ENCODE measurements at places on chromosomes 6 and 20.

DNA sequence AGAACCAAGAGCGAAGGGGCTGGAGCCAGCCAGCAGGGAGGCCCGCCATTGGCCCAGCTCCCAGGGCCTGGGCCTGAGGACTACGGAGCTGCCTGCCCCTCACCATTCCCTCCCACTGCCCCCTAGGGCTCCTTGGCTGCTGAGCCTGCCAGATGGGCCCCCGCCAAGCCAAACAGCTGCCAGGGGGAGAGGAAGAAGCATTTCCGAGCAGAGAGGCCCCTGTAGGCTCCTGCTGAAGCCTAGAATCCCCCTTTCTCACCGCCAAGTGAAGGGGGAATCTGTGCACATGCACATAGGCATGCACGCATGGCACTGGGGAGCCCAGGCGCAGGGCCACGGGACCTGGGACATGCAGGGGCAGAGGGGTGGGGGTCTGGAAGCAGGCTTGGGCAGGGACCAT is 28.5 kb upstream of the MRPS18A start:
- DNase-seq = no peak

DNA sequence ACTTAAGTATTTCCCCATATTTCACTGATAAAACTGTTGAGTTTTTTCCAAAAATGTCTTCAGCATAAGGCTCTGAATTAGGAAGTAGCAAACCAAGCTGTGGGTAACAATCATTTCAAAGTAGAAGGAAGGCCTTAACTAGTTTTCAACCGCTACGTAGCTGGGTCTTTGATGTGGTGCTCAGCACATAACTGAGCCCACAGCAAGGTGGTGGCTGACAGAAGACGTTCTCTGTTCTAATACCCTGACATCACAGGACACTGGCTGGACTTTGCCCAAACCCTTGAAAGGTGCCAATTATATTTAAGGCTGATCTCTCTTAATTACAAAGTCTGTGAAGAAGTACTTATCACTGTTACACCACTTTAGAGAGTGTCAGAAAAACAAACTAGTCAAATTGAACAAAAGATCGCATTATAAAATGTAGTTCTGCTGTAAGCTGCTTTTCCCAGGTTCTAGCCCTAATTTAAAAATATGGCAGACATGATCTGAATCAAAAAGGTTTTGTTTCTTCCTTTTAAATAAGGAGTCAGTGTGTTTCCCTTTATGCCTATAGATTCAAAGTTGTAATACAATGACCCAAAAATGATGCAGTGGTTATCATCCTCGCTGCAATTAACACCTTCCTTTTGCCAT is 26.7 kb downstream of the MAN1A1 start:
- DNase-seq = no peak

- DNase-seq = peak; percentile 71
These were observed 35.1 kb downstream of the SNRNP48 start for GRCh38 chr6:7624796-7625710.

DNA sequence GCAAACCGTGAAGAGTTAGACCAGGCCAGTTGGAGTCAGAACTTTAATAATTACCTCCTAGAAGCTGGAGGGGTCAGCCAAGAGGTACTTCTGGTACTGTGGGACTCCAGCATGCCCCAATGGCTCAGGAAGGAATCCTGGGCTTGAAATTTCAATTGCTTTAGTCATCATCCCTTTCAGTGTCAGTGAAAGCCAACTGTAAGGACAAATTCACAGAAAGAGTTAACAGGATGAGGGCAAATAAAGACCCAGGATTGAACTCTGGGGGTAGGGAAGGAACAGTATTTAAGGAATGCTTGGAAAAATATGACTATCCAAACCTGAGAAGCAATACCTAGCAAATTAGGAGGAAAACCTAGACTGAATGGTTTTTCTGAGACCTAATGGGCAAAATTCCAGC is 735.1 kb upstream of the MARCKS start:
- DNase-seq = no peak

GRCh38 chr6:149907317-149907716 is 9.4 kb upstream of the RAET1E start:
- no peak for DNase-seq

DNA sequence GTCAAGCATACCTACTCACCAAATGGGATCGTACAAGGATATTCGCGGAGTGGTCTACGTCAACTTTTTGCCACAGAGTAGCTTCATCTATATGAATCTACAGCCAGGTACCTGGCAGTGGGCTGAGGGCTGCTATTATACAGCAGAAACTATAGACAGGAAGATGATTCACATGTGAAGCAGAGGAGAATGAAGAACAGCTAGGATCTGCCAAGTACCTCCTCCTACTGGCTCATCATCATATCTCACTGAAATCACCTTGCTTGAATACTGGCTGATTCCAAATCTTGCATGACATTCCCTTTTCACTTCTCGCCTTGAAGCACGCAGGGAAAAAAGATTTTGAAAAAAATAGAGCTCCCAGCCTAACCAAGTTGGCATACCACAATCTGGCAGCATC is 488.7 kb upstream of the NRSN1 start:
- no peak for DNase-seq

DNA sequence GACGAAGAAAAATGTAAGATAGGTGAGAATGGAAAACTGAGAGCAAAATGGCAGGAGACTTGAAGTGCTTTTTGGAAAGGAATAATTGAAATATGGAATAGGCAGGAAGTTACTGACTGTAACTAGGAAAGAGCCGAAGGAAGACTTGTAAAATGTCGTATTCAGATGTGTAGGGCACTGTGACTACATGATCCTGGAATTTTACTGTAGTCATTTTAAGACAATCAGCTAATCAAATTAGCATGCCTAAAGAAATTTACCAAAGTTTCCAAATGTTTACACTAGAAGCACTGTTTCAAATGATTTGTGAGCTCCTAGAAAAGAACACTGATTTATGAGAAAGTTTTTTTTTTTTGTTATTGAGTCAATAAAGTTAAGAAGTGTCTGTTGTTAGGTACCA is 21.2 kb upstream of the ADIG start:
- no peak for DNase-seq

- DNase-seq = no peak
These were observed 36.9 kb upstream of the SLC16A10 start for GRCh38 chr6:111050261-111051023.

DNA sequence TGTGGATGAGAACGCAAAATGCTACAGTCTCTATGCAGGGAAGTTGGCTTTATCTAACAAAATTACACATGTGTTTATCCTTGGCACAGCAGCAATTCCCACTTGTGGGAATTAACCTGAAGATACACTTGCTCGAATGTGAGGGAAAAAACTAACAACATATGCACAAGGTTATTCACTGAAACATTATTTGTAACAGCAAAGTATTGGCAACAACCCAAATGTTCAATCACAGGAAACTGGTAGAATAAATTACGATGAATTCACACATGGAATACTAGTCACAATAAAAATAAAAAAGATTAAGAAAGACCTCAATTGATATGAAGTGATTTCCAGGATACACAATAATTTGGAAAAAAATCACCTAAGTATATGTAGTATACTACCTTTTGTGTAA is 68.1 kb upstream of the OGFRL1 start:
- DNase-seq = no peak

GRCh38 chr6:86966271-86966670 is 28.9 kb downstream of the HTR1E start:
- DNase-seq = no peak

DNA sequence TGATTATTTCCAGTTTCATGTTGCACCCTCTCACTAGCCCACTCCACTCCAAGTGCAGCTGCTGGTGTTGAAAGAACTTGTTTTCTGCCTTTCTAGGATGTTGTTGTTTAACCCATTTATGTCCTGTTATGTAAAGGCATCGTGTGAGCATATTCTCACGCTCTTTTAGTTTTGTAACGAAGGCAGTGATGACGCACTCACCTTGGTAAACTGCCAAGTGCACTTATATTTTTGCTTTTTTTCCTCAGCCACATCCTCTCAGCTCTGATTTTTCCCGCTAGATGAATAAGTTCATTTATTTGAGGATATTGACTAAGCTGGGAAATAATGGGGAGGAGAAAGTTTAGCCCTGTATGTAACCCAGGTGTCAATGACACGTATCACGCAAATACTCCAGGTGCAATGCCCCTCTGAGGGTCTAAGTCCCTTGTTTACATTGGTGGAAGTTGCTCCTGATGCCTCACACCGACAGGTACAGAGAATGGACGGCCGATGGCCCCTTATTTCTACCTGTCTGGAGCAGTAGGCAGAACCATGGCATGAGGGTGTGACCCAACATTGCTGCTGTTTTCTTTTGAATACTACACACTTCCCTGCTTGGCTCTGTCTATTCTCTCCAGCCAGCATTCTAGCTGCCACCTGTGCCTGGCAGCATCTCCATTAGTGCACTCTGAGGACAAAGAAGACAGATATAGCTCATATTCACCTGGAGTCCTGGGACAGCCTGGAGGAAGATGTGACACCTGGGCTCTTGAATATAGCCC is 132.7 kb upstream of the SLC24A3 start:
- DNase-seq = no peak

DNA sequence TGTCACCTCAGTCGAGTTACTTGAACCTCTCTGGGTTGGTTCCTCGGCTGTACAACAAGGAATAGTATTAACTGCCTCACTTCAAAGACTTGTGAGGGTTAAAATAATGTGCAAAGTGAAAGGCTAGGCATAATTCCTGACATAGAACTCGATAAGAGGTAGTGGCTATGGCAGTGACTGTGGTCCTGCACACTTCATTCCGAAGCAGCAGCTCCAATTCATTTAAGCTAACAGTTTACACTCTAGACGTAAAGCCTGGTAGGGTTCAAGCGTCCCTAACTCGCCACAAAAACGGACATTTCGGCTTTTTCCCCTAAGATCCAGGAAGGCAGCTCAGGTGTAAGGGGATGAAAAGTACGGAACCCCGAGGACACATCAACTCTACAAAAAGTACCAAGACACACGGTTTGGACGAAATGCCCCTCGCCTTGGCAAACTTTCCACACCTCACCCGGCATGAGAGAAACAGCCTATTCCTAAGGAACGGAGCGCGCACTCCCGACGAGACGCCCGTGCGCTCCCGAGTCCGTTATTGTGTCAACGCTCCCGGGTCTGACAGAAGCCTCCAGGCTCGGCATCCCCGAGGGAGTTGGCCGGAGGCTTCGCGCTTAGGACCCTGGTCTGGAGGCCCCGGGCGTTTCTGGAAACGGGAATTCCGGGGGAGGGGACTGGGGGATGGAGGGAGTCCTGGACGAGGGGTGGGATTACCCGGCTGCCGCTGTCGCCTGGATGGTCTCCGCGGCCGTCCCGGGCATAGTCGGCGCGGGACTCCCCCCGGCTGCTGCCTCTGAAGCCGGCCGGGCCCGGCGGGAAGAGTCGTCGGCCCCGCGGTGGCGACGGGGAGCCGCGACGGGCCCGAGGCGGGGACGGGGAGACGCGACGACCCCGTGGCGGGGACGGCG is 937 bp downstream of the ZNF318 start:
- peak; percentile 13 for DNase-seq

GRCh38 chr6:3006476-3006875 is 6.8 kb downstream of the NQO2 start:
- no peak for DNase-seq

GRCh38 chr6:170132011-170132521 is 158.8 kb downstream of the DLL1 start:
- no peak for DNase-seq

GRCh38 chr6:82906489-82906888 is 159.2 kb downstream of the UBE3D start:
- no peak for DNase-seq

DNA sequence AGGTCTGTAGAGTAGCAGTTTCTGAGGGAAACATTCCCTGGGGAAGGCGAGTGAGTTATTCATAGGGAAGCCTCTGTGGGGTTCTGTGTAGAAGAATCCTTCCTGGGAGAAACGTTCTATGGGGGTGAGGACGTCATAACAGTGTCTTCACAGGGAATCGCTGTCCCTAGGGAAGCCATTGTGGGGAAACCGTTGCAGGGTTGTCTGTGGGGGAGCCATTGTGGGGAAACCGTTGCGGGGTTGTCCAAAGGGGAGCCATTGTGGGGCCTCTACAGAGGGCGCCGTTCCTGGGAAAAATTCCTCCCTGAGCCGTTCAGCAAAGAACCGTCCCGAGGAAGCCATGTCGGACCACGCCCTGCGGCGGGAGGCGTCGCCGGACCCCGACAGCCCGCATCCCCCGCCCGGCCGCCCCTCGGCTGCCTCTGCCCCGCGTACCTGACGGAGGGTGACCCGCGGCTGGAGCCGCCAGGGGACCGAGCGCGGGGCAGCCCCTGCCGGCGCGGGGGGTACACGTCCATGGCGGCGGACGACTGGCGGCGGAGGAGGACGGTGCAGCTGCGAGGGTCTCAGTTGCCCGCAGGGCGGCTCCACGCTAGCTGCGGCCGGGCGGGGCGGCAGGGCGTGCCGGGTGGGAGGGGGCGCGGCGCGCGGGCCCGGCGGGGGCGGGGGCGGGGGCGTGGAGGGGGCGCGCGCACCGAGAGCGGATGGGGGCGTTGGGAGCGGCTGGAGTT is at the start of gene DNAAF9:
Gene DNAAF9, minus strand, starts transcription at position 630 of the 731 bp plus-strand sequence. Its CDS starts 112 bp downstream, at position 518.
- peak; percentile 38 for DNase-seq

DNA sequence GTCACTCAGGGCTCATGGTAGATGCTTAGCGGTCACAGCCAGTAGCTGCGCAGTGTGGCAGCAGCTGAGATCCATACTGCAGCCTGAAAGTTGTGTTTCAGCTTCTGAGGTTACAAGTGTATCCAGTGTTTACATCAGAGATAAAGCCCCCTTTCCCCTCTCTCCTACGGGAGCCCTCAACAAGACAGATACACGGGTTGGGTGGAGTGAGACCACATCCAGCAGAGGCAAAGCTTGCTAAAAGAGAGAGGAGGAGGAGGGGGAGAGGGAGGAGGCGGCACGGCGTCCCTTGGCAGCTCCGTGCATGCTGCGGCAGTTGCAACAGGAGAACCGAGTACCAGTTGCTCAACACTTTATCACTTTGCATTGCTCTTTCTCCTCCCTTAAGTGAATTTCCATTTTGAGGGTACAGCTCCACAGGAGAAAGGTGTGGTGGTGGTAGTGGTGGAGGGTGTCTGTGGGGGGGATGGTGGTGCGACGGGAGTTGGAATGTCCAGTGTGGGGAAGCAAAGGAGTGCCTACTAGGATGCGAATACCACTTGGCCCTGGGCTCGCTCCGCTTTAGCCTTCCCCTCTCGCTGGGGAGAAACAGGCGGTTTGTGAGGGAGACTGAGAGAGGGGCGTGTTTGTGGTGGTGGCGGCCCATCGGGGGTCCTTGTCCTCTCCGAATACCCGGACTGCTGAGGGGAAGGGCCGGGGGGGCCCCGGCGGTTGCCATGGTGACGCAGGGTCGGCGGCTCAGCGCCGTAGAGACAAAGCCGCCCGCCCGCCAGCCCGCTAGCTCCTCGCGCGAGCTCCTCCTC is 405 bp upstream of the RNF182 start:
- DNase-seq = peak; percentile 42

DNA sequence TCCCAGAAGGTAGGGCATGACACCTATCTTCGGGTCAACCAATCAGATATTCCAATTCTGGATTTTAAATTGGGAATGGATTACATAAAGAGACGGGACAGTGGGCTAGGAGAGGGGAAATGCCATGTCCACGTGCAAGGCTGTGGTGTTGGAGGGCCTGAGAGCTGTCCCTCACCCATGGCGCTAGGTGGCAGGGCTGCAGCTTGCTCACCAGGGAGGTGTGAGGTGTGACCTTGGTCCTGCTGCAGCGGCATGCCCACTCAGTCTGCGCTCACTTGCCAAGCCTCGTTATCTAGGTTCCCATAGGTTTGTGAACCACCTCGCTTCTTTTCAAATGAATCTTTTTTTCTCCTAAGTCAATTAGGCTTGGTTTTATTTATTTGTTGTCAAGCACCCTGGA is 19.4 kb upstream of the CST3 start:
- no peak for DNase-seq

All from KBM-7 (cell line).